ENCODE measurements at places on chromosomes 6 and 20.

GRCh38 chr6:40962241-40962640, 76.8 kb downstream of the UNC5CL start:
- no peak for DNase-seq

DNA sequence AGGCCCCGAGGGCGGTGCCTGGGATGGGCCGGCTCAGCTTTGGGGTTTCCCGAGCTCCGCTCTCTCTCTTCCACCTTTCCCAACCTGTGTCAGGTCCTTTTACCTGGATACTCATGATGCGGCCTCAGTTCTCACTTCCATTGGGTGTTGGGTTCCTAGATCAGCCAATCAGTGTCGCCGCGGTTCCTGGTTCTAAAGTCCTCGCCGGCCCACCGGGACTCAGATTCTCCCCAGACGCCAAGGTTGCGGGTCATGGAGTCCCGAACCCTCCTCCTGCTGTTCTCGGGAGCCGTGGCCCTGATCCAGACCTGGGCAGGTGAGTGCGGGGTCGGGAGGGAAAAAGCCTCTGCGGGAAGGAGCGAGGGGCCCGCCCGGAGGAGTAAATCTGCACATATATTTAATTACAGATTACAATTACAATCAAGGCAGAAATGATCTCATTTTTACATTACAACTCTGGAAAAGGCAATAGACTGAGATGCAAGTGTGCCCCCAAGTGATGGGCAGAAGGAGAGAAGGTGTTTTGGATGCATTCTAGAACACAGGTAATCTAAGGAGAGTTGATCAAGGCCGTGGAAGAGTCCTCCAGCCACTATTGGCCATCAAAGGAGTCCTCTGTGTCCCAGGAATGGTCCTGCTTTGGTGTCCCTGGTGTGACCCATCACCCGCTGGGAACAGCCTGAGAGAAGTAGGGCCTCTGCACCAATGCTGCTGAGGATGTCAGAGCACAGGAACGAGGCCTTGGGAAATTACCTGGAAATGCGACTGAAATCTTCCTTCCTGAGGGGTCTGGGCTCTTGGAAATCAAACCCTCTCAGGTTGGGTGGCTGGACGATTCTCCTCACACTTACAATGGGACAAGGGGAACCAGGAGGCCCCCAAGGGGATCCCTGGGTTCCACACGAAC, 34.7 kb upstream of the MICB start:
- peak; percentile 88 for DNase-seq

DNA sequence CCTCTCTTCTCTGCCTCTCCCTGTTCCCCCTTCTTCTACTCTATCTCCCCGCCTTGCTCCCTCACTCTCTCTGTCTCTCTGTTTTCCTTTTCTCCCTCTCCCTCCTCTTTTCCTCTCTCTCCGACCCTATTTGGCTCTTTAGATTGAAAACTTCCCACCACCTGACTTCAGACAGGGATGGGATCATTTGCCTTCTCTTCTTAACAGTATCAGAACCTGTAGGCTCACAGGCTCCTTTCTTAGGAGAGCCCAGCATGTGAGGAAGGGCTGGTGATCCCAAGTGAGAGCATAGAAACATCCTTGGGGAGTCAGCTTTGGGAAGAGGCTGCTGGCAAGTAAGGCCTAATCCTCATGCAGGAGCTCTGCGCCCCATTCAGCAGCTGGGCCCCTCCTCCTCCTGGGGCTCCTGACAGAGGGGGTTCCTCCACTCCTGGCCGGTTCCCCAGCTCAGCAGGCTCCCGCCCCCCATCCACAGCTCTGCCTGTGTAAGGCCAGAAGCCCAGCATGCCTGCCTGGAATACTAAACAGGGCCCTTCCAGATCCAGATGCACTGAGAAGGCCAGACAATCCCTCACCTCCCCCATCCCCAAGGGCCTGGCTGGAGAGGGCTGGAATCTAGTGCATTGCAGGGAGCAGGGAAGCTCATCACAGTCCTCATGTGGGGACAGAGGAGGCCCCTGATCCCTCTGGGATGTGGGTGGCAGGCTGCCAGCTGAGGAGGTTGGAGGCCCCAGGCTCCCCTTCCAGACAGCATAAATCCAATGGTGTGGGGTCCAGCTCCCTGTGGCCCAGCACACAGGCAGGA, 93.4 kb downstream of the PTPRT start:
- DNase-seq = no peak

- DNase-seq = no peak
Measured at GRCh38 chr6:23180504-23181293, 611.3 kb downstream of the HDGFL1 start.

GRCh38 chr6:111423960-111424846, 58.8 kb downstream of the REV3L start:
- no peak for DNase-seq

GRCh38 chr6:41784581-41785171, 2.8 kb upstream of the TOMM6 start:
- no peak for DNase-seq

DNA sequence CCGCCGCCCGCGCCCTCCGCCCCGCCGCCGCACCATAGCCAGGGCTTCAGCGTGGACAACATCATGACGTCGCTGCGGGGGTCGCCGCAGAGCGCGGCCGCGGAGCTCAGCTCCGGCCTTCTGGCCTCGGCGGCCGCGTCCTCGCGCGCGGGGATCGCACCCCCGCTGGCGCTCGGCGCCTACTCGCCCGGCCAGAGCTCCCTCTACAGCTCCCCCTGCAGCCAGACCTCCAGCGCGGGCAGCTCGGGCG, 1.5 kb downstream of the FOXC1 start:
- no peak for DNase-seq

DNA sequence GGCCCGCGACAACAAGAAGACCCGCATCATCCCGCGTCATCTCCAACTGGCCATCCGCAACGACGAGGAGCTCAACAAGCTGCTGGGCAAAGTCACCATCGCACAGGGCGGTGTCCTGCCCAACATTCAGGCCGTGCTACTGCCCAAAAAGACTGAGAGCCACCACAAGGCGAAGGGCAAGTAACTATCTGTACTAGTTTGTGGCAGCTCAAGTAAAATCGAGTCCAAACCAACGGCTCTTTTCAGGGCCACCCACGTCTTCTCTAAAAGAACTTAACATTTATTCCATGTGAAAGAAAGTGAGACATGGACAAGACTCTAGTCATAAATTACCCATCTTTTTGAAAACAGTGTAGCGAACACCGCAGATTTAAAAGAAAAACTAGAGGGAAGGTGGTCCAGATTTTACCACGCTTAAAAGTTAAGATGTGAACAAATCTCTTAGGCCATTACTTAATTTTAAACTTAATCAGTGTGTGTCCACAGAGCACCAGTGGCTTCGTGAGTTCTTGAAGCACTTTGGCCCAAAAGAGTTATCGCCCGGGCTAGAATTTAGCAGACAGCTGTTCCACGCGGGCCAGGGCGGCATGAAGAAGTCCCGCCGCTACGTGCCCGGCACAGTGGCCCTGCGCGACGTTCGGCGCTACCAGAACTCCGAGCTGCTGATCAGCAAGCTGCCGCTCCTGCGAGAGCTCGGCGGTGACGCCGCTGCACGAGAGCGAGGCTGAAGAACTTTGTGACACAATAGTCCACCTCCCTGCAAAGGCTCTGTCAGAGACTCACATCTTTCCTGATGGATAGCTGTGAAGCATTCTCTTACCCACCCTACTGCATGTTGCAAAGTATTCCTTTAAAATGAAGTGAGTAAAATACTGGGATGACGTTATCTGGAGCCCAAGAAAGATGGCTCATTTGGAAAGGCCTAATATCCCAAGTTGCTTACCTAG, 113.9 kb upstream of the PRSS16 start:
- DNase-seq = peak; percentile 81

- no peak for DNase-seq
Measured at GRCh38 chr20:53579266-53579580, 14.4 kb downstream of the ZNF217 start.

GRCh38 chr6:44298055-44298803, 14.9 kb downstream of the AARS2 start:
- DNase-seq = no peak

DNA sequence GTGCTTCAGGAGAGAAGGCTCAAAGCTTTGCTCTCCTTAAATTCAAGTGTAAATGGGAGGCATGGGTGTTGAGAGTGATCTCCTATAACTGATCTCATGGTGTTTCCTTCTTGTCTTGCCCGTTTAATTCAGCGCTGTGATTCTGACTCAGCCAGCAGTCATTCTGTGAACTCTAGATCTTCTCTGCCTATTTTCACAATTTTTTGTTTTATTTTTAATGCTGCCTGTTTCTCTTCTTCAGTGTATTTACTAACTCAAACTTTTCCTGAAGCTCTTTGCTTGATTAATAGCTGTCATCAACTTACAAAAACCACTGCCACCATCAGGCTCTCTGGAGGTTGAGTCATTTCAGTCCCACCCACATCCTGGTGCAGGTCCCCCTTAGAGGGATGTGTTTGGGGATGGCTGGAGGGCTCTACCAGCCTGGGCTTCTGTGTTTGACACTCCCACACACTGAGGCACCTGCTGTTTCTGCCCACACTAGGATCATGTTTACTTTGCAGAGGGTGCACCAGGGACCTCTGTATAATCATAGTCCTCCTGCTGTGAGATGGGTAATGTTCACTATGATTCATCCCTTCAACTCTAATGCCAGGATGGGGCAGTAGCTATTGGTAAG, 94.0 kb downstream of the SHLD1 start:
- peak; percentile 70 for DNase-seq

GRCh38 chr20:23823621-23824324, 2.8 kb downstream of the CST2 start:
- DNase-seq = no peak

GRCh38 chr6:142246960-142247359, 54.8 kb upstream of the ADGRG6 start:
- DNase-seq = no peak

DNA sequence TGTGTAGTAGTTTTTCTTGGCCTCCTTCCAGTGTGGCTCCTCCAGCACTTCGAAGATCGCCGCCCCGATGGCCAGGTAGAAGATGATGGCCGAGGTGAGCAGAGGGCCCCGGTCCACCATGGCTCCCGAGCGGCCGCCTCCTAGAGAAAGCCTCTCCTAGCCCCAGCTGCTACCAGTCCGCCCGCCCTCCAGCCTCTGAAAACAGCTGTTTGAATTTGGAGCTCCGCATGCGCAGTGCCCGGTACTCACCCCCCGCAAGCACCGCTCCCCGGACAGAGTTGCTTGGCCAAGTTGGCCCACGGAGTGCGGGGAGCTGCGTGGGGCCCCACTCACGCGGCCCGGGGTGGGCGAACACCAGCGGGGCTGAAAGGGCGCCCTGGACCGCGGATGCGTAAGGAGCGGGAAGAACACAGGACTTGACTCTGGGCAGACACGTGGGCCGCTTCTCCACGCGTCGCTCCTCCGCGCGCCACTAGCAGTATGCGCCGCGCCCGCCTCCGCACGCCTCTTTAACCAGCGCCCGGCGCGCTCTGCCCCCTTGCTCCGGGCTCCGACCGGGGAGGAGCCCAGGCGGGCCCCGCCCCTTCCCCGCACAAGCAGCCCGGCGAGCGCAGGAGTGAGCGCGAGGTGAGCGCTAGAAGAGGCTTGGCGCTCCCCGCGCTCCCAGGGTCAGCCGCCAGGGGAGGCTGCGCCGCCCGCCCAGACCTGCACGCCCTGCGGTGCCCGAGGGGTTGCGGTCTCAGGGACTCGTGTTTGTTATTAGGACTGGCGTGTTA, at the start of gene KCNK5:
KCNK5 (minus strand) TSS at position 484 of the 776 bp plus-strand sequence; CDS start at position 120, 364 bp downstream.
- peak; percentile 77 for DNase-seq

GRCh38 chr20:6636209-6637159, 131.0 kb upstream of the BMP2 start:
- no peak for DNase-seq

GRCh38 chr6:13188306-13188705, 140.0 kb downstream of the TBC1D7 start:
- DNase-seq = no peak

DNA sequence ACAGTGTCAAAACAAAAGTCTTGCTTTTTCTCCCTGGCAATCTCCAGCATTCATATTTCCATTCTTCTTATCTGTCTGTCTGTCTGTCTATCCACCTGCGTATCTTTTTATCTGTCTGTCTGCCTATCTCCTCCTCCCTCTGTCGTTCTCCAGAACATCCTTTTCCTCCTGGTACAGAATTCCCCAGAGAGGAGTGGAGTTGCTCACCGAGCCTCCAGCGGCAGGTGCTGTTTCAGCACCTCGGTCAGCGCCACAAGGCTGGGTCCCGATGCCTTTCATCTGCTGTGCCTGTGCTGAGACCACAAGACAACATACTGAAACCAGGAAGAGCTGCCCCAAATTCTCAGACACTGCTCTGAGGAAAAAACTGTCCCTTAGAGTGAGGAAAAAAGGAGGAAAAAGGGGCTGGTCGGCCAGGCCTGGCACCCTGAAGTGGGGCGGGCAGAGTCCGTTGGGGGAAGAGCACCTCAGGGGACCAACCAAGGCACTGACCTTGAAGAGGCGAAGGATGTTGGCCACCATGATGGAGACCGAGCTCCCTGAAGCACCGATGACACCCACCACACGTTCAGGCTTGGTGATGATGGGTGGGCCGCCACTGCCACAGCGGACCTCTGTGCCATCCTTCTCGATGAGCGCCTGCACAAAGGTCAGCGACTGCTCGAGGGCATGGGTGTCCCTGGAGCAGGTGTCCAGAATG, 13.3 kb downstream of the GRM4 start:
- DNase-seq = peak; percentile 44

DNA sequence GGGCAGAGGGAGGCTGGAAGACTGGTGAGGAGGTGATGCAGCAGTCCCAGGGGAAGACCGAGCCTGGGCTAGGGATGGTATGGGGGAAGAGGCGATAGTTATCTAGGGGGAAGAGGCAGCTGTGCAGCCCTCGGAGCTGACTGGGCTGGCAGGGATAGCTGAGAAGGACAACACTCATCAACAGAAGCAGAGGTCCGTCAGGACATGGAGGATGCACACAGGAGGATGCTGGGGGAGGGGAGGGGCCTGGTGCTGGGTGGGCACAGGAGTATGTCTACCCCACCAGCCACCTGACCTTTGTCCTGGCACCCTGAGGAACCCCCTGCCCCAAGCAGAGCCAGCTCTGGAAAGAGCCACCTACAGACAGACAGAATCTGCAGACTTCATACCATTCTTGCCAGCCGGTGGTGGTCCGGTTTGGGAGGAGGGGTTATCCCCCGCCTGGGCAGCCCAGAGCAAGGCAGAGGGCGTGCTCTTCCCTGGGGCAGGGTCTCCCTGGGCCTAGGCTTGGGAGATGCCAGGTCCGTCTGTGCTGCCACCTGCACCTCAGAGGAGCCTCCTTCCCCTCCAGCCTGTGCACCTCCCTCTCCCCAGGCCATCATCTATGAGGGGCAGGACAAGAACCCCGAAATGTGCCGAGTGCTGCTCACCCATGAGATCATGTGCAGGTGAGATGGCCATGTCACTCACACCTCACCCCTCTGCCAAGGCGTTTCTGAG, 14.9 kb downstream of the EBF4 start:
- DNase-seq = no peak

GRCh38 chr6:38113825-38114576, 294.5 kb downstream of the ZFAND3 start:
- peak; percentile 5 for DNase-seq
